Activated naive CD4-positive, alpha-beta T cell treated with Interleukin-2 at 50 U/mL for 16 hours (primary cell): ENCODE measurements at places on chromosomes 7 and 10.

GRCh38 chr7:141452911-141453310 is 98.3 kb upstream of the AGK start:
- DNase-seq = no peak

DNA sequence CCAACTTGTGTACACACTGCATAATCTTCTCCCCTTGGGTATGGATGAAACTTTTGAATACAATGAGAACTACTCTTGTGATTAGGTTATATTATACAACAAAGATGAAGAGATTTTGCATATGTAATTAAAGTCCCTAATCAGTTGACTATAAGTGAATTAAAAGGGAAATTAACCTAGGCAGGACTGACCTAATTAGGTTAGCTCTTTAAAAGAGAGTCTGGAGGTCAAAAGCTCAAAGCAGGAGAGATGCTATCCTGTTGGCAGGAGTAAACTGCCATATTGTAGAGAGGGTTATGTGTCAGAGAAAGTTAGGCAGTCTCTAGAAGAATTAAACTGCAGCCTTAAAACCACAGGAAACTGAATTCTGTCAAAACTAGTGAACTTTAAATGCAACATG is 29.4 kb downstream of the HGF start:
- no peak for DNase-seq

DNA sequence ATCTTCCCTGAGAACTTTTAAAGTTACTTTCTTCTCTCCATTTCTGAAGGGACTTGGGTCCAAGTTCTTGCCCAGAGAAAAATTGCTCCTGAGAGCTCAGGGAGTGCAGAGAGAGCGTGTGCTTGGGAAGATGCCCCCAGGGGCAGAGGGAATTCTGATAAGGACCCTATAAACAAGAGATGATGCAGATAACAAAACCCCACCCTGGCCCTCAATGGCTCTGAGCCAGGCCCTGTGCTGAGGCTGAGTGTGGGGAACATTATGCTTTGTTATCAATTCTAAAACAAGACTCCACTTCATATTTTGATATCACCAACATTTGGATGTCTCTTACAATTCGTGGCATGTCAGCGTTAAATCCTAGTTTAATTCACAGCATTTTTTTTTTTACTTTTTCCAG is 34.4 kb upstream of the HABP2 start:
- DNase-seq = no peak

- no peak for DNase-seq
These were observed 103.4 kb downstream of the GRID1 start for GRCh38 chr10:86263209-86263608.

DNA sequence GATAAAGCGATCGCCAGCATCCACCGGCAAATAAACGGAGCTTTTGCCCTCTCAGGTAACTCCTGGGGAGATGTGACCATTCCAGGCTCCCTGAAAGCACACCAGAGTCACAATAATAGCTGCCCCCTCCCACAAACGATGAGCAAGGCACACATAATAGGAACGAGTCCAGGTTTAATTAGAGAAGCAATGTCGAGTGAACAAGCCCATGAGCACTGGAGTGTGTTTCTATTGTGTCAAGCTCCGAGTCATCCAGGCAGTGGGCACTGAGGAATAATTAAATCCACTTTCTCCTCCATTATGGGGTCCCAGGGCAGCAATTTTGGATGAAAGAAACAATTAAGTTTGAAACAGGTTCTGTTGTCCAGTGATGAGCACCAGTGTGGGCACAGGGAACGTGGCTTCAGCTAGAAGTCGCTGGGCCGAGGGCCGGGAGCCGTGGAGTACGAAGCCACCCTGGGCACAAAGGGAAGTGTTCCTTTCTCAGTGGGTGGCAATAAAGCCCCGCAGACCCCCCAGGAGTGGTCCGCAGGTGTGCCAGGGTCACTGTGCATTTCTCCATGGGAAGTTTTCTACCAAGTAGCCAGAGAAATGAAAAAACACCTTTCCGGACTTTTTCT is 12.0 kb downstream of the PNLIPRP2 start:
- no peak for DNase-seq

DNA sequence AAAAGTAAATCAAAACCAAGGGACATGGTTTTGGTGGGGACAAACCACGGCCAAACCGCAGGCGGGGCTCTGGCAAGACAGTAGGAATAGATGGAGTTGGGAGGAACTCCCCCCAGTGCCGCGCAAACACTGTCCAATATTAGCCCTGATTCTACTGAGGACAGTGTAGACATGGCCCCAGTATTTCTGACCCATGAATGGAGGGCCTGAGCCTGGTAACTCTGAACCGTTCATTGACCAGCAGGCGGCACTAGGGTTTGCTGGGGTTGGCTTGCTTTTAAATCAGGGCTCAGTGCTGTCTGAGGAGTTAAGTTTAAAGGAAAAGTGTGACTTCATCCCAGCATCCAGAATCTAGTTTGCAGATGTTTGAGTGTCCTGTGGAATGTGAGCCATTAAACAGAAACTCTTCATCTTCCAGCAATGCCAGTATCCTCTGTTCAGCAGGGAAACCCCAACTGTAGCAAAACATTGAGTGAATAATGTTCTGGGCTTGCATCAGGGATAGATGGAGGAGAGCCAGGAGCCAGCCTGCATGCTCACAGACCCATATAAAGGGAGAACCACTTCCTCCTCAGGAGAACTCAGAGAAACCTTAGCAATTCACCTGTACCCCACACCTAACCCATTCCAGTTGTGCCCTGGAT is 147.4 kb upstream of the PRSS58 start:
- no peak for DNase-seq

DNA sequence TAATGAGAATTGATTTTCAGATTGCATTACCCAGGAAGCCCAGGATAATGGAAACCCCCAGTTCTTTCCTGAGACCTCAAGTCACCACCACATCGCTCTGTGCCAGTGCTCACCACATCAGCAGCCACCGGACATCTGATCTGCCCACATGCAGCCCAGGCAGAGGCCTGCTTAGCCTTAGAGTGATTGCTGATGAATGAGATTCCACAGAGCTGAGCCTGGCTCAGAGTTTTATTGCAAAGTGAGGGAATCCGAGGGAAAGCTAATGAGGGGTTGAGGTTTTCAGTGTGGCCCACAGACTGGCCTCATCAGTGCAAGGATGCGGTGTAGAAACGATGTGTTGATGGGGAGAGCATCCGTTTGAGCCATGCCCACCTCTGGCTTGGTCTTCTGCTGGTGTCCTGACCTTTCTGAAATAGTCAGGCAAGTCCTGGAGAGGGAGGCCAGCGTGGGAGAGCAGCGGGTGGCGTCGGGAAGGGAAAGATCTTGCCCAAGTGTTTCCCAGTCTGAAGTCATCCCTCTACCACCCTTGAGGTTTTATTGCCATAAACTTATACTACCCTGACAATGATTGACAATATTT is 120.3 kb downstream of the ITIH5 start:
- no peak for DNase-seq

DNA sequence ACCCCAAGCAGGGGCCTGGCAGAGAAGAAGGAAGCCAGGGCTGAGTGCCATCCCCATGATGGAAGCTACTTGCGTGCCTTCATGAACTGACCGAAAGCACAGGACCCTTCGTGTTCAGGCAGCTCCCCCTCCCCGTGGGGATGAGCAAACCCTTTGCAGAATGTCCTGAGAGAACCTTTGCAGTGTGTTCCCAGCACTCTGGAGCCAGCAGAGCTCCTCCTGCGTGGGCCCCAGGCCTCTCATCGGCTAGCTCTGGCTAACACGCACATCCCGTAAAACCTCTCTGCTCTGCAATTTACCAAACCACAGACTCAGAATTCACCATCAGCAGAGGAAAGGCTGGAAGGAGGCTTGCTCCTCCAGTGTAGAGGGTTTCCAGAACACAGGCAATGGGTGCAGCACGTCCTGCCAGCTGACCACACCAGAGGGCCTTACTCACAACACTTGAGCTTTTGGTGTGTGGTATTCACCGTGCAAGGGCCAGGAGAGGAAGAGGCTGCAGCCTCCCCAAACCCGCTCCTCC is 3.1 kb downstream of the SH3PXD2A start:
- DNase-seq = no peak

GRCh38 chr7:128102490-128103291 is 71.5 kb upstream of the LRRC4 start:
- no peak for DNase-seq

DNA sequence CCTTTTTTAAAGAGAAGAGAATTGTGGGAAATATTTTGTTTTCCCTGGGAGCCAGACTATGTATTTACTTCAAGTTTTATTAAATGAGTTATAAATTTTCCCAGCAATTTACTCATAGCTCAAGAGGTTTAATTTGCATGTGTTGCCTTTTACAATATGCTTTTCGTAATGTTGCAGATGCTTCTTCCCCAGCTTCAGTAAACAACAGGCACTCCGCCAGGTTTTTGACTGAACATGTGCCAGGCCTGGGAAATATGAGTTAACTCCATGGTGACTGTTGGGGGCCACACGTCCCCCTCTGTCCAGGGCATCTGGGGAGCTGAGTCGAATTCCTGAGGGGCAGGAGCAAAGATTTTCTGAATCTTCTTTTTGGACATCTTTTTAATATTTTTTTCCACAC is 545.7 kb downstream of the LRMDA start:
- DNase-seq = no peak

DNA sequence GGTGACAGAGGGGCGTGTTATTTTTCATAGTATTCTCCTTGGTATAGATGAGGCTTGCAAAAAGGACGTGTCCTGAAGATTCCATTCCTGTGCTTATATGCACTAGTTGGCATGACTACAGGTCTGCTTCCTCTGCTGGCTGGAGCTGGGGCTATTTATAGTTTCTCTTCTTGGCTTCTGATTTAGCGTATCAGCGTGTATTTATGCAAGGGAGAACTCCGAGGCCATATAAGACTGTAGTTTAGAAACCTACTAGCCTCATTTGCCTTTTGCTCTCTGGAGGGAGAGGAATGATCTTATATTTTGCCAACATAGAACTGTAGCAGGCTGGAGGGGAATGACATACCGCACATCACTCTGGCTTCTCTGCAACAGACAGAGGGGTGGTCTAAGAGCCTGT is 39.7 kb downstream of the CACNB2 start:
- DNase-seq = no peak

- no peak for DNase-seq
These were observed 70.9 kb downstream of the ATXN7L1 start for GRCh38 chr7:105805447-105806019.

DNA sequence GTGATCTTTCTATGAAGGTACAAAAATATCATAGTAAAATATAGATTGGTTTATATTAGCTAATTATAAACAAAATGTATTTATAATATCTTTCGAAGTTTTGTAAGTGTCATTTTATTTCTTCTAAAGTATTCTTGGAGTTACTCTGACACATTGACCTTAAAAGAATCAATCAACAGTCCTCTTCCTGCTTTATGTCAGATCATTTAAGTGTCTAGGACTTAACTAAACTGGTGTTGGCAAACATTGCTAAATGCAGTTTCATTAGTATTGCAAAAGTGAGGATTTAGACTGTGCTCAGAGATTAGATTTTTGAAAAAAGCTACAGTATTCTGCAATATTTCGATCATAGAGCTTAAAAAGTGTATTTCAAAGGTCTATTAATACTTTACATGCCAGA is 10.3 kb downstream of the GLCCI1 start:
- DNase-seq = no peak

- DNase-seq = no peak
These were observed 308.7 kb upstream of the SORCS1 start for GRCh38 chr10:107473225-107473624.

GRCh38 chr10:129958629-129959543 is 5.2 kb downstream of the EBF3 start:
- no peak for DNase-seq

DNA sequence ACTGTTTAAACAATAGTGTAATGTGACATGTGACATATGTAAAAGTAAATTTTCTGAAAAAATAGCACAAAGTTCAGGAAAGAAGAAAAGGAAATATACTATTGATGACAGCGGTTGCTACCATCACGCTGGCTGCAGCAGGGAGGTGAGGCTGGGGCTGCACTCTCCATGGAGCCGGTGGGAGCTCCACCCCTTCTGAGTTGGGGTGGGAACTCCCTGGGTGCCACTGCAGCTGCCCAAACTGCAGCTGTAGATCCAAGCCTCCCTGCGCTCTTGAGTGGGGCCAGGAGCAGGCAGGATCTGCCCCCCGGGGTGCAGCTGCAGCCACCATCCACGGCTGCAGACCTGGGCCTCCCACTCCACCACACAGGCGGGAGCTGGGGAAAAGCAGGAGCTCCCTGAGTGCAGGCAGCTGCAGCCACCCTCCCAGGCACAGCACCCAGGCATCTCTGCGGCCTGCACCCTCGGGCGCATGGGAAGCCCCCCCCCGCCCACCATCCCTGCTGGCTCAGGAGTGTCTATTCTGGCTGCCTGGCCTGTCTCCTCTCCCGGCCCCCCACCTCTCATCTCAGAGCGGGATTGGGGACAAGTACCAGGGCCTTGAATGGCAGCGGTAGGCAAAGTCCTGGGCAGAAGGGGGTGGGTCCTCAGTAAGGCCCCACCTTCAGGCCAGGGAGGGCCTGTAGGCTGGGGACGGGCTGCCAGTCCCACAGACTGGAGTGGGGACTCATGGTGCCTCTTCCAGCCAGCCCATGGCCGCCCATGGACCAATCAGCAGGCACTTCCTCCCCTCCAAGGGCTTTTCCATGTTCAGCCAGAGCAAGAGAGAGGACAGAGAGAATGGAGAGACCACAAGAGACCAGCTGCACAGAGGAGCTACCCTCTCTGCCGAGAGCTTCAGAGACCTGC is 50.1 kb downstream of the TNS3 start:
- DNase-seq = no peak

GRCh38 chr7:112211348-112211907 is 4.9 kb downstream of the ZNF277 start:
- no peak for DNase-seq

DNA sequence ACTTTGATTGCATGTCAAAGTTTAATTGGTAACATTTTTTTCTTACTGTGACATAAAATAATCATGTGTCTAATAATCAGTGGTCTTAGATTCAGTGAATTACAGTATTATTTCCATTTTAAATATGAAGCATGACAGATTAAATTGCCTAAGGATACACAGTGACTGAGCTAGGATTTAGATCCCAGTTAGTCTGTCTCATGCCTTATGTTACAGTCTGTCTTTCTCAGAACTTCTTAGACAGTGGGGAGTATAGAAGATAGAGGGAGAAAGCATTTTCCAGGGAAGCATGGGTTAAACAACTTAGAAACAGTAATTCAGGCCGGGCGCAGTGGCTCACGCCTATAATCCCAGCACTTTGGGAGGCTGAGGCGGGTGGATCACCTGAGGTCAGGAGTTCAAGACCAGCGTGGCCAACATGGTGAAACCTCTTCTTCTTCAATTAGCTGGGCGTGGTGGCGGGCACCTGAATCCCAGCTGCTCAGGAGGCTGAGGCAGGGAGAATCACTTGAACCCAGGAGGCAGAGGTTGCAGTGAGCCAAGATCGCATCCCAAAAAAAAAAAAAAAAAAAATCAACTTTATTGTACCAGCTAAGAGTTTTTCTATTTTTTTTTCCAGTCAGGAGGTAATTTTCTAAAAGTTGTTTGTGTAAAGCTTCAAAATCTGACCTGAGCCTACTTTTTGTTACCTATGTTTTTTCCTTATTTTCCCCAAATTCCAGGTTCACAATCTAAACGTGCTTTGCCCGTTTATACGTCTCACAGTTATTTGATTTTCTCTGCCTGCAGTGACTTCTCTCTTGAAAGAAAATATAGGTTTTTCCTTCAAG is 3.3 kb downstream of the CASD1 start:
- no peak for DNase-seq
